ENCODE measurements at places on chromosomes 2 and 18.
A peak's percentile ranks its signal among the peaks of the same experiment; 100 is the strongest.

DNA sequence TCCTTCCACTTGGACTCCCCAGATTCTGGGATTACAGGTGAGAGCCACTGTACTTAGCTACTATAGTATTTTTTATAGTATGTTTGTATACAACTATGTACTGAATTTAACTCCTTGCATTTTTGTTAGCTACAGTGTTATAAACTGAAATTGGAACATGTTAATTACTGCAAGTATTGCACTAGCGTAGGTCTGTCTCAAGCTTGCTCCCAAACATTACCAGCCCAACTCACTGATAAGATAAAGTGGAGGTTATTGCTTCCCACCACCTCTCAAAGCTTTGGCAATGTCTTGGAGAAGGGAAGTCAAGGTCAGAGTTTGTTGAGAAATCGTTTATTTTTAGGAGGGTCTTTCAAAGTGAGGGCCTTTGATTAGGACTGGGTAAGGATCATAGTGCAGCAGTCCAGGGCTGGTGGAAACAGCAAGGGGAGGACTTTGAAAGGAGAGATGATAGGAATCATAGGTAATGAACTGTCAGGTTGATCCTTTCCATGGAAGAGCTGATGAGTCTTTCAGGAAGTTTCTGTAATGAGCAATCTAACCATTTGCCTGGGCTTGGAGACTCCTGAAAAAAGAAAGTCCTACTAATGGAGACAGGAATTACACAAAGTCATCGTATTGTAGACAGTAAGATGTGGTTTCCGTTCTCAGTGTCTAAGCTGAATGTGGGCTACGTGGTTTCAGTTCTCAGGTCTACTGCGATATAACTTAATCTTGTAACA is 257.1 kb downstream of the MYO3B start:
- DNase-seq: no peak

- DNase-seq: peak; percentile 60
These were observed at the start of gene GULP1 for GRCh38 chr2:188291617-188292347. GULP1 (plus strand) TSS chr2:188291874; CDS start chr2:188477703, 185,829 bp downstream.

- DNase-seq: no peak
These were observed 651 bp upstream of the TXNL1 start for GRCh38 chr18:56639104-56639381.

DNA sequence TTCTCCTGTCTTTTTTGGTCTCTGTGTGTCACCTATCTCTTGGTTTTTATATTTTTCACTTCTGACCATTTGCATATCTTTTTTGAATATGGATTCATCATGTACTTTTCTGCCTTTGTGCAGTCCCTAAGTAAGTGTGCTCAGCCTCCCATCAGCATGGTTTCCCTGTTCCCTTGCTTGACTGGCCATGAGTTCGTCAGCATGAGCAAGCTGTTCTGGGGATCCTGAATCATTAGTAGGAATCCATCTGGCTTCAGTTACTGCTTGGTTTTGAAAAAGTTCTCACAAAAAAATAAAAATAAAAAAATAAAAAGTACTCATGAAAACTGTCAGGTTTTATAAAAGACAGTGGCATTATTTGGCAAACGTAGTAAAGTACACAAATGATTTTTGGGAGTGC is 144.1 kb downstream of the NCOA1 start:
- no peak for DNase-seq

GRCh38 chr18:31101183-31102024 is 817 bp downstream of the DSC2 start:
- DNase-seq: no peak

DNA sequence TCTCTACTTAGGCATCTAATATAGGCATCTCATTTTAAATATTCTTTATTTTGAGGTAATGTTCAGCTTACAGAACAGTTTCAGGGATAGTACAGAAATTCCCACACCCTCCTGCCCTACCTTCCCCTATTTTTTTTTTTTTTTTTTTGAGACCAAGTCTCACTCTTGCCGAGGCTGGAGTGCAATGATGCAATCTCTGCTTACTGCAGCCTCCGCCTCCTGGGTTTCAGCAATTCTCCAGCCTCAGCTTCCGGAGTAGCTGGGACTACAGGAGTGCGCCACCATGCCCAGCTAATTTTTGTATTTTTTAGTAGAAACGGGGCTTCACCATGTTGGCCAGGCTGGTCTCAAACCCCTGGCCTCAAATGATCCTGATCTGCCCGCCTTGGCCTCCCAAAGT is 97.6 kb downstream of the EPB41L5 start:
- DNase-seq: no peak

GRCh38 chr2:95158891-95159619 is 593 bp downstream of the ZNF514 start:
- DNase-seq: peak; percentile 29

- no peak for DNase-seq
These were observed 37.5 kb downstream of the FASTKD2 start for GRCh38 chr2:206802654-206803514.

DNA sequence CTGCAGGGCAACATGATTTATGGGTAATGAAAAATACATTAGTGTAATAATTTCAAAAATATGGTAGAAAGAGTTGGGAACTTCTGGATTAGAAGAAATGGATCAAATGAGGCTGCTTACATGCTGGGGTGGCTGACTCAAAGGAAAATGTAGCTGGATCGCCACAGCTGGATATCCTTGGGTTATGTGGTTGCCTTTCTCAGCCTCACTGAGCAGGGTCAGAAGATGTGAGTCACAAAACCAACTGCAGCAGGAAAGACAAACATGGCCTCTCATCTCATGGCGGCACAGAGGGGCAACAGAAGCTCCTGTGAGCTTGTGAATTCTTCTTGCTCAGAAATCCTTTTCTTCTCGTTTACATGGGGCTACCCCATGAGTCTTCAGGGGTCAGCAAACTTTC is 317.1 kb upstream of the SPRED2 start:
- DNase-seq: no peak

- no peak for DNase-seq
These were observed 145.0 kb upstream of the GYPC start for GRCh38 chr2:126510960-126511359.

DNA sequence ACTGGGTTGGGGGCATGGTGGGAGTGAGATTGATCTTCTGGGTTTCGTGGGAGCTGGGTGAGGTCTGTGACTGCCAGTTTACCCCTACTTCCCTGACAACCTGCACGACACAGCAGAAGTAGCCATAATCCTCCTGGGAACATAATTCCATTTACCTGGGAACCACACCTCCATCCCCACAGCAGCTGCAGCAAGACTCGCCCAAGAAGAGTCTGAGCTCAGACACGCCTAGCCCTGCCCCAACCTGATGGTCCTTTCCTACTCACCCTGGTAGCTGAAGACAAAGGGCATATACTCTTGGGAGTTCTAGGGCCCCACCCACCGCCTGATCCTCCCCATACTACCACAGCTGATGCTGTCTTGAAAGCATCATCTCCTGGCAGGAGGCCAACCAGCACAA is 43.8 kb downstream of the FLACC1 start:
- DNase-seq: no peak

- DNase-seq: no peak
These were observed 18.5 kb downstream of the SFTPB start for GRCh38 chr2:85649201-85650190.
